Activated CD4-positive, alpha-beta T cell treated with anti-CD3 and anti-CD28 coated beads for 4 hours (primary cell): ENCODE measurements at places on chromosomes 3 and 15.

GRCh38 chr15:78073046-78073787 is 4.3 kb downstream of the TBC1D2B start:
- no peak for DNase-seq

GRCh38 chr3:111676211-111677006 is 81.3 kb upstream of the ZBED2 start:
- DNase-seq, result no peak

DNA sequence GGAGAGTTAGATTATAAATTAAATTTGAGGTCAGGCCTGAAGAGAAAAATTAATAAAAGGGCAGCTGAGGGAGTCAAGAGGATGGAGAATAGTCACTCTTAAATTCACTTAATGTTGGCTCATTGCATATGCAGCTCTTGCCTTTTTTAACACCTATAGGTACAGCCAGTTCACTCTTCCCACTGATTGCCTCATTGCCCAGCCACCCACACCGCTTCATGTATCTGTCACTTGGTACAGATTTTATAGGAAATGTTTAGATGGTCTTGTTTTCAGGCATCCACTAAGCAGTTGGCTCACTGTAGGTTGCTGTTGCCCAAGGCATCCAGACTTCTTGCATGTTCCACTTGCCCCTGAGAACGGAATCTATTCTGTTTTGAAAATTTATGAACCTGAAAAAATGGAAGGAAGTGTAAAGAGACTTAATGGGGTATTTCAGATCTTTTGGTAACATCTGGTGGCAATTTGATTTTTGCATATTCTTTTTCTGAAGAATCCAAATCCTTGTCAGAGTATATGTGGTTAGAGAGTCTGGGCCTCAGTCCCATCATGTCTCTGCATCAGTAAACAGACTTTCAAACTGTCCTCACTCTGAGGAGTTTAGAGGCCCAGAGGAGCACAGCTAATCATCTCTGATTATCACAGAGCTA is 151.9 kb downstream of the RBPMS2 start:
- DNase-seq, result peak; percentile 16

DNA sequence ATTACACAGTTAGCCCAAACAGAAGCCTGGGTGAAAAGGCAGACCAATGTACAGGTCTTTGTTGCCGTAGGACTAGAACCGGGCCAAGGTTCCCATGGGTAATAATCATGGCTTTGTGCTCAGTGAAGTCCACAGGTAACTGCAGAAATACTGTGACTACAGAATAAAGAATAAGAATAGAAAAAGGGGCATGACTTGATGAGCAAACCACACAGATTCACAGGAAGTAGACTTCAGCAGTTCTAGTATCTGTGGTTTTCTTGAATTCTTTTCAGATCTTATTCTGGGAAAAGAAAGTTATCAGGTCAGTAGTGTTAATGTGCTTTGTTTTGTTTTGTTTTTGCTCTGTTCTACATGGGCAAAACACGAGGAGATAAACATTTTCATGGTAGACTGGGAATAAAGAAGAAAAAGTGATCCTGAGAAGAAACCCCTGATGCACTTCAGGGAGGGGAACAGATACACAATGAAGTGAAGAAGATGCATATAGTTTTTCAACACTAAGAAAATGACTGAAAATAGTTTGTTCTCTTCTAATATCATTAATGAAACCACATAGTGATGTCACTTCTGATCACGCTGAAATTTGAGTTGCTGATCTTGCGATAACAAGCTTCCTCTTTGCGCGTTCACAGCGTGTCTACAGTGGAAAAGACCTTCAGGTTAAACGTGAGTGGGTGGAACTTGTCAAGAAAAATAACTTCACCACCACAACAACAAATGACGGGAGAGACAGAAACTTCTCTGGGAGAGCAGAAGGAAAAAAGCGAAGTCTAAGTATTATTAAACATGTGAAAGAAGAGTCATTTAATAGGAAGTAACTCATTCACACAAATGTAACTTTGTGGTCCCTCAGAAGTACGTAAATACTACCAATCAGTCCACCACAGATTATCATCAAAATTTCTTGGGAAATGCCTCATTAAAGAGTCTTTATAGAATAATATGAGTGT is 315.8 kb upstream of the SATB1 start:
- DNase-seq, result peak; percentile 70

DNA sequence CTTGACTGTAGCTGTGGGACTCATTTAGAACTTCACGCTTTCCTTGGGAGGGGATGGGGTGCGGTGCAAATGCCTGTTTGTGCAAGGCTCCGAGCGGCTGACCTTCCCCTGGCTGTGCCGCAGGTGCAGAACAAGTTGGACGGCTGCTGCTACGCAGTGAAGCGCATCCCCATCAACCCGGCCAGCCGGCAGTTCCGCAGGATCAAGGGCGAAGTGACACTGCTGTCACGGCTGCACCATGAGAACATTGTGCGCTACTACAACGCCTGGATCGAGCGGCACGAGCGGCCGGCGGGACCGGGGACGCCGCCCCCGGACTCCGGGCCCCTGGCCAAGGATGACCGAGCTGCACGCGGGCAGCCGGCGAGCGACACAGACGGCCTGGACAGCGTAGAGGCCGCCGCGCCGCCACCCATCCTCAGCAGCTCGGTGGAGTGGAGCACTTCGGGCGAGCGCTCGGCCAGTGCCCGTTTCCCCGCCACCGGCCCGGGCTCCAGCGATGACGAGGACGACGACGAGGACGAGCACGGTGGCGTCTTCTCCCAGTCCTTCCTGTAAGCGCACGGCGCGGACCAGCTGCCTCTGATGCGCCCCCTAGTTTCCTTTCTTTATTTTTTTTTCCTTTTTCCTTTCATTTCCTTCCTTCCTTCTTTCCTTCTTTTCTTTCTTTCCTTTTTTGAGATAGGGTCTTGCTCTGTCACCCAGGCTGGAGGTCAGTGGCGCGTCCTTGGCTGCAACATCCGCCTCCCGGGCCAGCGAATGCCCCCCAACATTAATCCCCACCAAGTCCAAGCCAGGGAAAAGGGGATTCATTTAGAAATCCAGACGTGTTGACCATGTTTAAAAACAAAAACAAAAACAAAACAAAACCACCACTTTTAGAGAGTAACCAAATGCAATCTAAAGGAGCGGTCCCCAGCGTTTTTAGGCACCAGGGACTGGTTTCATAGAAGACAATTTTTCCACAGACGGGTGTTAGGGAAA is 42.7 kb downstream of the EIF2AK4 start:
- DNase-seq, result peak; percentile 25
